Activated naive CD8-positive, alpha-beta T cell treated with anti-CD3 and anti-CD28 coated beads, Interleukin-2, amount 50 U/mL, for 16 hours (primary cell): ENCODE measurements at places on chromosomes 2 and 18.

GRCh38 chr2:20424300-20425290, 22.3 kb upstream of the RHOB start:
- no peak for DNase-seq

- no peak for DNase-seq
Measured at GRCh38 chr2:152336854-152337510, 2.0 kb downstream of the FMNL2 start.

- DNase-seq: no peak
Measured at GRCh38 chr2:175275539-175275938, 94.0 kb upstream of the ATP5MC3 start.

GRCh38 chr2:112163541-112163981, 25.4 kb downstream of the FBLN7 start:
- no peak for DNase-seq

GRCh38 chr18:34122724-34123334, 101.9 kb downstream of the NOL4 start:
- DNase-seq: no peak

- DNase-seq: no peak
Measured at GRCh38 chr2:147491506-147491905, 353.3 kb upstream of the ACVR2A start.

DNA sequence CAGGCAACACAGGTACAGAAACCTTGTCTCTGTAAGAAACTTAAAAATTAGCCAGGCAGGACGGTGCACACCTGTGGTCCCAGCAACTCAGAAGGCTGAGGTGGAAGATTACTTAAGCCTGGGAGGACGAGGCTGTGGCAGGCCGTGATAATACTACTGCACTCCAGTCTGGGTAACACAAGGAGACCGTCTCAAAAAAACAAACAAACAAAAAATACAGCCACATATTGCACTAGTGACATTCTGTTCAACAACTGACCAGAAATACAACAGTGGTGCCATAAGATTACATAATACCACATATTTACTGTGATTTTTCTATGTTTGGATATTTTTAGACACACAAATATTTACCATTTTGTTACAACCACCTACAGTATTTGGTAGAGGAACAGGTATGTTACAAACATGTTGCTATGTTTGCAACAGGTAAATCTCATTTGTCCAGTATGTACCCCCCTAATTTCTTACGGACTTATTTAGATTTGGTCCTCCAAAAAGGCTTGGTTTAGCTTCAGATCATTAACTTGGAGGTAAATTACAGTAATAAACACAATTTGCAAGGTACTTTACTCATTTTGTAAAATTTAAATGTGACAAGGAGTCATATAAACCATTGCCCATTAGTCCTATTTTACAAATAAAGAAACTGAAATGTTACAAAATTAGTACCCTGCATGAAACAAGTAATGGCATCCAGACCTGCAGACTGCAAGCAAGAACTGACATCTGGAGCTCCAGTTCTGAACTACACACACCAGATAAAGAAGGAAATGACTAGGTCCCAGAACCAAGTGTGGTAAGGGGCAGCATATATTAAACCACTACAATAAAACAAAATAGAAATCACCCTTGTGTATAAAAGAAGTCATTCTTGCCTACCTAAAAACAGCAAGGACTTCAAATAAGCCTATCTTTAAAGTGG, 36.8 kb downstream of the TRIP12 start:
- no peak for DNase-seq

DNA sequence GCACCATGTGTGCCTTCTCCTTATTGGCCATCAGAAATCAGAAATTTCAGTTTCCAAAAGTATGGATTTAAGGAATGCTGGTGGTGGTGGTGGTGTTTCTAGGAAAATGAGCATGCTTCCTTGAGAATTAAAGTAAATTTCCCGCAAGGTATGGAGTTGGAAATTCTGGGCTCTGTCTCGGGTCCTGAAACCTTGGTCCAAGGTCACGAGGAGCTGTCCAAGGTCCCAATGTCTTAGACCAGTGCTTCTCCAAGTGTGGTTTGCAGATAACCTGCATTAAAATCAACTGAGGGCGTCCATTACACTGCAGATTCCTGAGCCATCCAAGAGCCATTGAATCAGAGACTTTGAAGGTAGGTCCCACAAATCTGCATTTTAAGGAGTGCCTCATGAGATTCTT, 210.9 kb upstream of the PKDCC start:
- no peak for DNase-seq

DNA sequence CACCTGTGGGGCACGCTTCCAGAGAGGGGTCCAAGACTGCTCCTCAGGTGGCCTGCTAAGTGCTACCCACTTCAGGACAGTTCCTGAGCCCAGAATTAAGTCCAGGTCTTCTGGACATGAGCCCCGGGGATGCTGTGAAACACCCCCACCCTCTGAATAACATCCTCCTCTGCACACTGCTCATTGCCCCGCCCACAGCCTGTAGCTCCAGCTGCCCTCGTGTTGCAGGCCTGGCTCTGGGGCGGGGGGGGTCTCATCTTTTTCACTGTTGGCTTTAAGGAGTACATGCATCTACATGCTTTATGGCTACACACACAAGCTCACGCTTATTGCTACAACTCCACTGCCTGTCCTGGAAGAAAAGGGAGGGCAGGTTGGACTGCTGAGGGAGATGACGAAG, 92.8 kb downstream of the PTGR3 start:
- no peak for DNase-seq

- no peak for DNase-seq
Measured at GRCh38 chr2:15557887-15558311, 3.2 kb downstream of the NBAS start.

GRCh38 chr2:17309741-17310339, 208.4 kb downstream of the RAD51AP2 start:
- DNase-seq: no peak

DNA sequence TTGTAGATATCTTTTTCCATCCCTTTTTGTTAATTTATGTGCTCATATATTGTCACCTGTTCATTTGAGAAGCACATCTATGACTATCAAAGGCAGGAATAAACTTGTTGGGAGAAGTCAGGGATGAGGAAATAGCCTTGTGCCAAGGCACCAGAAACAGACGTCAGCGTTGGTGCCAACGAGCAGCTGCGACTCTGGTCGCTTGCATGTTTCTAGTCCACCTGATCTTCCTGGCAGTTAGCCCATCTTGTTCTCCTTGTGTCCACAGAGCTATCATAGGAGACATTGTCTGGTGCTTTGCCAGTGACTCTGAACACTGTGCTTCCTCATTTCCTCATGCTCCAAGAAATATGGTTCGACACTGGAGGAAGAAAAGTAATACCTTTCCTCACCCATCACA, 374.4 kb downstream of the PTPRM start:
- no peak for DNase-seq

- no peak for DNase-seq
Measured at GRCh38 chr2:138452324-138452723, 49.2 kb upstream of the SPOPL start.

DNA sequence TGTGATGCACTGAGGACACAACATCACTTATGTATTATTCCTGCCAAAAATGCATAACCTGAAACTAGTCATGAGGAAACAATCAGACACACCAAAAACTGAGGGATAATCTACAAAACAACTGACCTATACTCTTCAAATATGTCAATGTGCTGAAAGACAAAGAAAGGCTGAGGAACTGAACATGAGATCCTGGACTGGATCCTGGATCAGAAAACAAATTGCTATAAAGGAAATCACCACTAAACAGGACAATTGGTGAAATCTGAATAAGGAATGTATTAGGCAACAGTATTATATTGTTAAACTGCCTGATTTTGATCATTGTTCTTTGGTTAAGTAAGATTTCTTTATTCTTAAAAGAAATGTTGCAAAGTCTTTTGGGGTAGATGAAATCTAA, 28.8 kb downstream of the CUL3 start:
- DNase-seq: no peak

DNA sequence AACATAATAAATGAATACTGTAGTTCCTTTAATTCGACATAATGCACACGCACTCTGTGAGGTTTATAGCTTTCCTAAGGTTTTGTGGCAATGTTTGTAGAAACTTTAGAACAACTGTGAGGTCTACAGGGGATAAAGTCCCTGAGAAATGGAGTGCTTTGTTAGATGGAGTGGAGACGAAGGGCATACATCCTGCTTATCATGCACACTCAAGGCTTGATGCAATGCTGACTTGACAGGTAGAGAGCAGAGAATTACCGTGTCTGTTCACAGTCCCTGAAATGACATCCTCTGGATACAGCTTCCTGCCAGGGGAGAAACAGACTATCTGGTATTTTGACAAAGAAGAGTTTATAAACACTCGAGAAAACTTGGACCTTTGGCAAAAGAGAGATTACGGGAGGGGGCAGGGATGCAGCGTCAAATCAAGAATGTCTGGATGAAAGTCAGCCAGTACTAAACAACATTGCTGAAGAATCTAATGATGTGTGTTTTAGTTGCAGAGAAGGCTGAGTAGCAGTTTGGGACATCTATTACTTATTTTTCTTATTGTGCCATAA, 766.9 kb upstream of the ZEB2 start:
- DNase-seq: no peak

DNA sequence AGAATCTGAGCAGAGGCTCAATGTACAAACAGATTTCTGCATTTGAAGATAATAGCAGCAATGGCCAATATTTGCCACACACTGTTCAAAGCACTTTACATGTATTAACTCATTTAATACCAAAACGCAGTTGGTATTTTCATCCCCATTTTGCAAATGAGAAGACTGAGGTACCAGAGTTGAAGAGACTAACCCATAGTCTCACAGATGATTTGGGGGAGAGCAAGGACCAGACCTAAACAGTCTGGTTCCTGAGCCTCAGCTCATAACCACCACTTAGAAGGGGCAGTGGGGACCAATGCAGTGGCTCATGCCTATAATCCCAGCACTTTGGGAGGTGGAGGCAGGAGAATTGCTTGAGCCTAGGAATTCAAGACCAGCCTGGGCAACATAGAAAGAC, 18.1 kb upstream of the AGFG1 start:
- DNase-seq: no peak

DNA sequence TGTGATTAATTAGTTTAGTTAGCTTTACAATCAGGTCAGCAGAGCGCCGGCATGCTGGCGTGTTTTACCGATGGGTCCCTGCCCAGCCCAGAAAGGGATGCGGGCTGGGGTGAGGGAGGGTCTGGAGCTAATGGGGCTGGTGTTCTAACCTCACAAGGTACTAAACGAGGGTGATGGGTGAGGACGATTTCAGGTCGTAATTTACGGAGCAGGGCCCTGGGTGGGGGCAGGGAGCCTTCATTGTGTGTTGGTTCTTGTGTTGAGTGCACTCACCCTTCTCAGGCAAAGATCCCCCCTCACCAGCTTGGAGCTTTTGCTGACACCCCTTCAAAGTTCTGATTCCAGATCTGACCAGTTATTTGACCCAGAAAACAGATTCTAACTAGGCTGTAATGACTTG, 39.5 kb downstream of the PTGR3 start:
- DNase-seq: no peak

GRCh38 chr18:44624052-44624451, 56.6 kb upstream of the SETBP1 start:
- no peak for DNase-seq

DNA sequence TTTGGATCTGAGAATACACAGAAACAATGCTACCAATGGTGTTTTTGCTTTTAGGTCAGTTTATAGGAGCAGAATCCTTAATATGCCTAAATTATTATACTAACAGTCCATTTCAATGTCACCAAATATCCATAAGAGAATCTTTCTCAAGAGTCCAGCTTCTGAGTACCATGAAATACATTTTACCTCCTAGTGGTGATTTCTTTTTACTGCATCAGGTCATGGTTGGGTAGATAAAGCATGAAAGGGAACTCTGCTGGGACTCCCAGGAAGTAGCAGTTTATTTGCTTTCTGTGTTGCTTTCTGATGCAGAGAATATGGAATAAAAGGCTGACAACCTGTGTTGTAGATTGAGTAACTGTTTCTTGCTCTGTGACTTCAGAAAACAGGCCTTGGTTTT, 115.6 kb downstream of the PPP1R1C start:
- no peak for DNase-seq

- DNase-seq: no peak
Measured at GRCh38 chr2:158889135-158889853, 79.1 kb upstream of the TANC1 start.

- DNase-seq: no peak
Measured at GRCh38 chr18:55102501-55102900, 143.2 kb upstream of the CCDC68 start.

DNA sequence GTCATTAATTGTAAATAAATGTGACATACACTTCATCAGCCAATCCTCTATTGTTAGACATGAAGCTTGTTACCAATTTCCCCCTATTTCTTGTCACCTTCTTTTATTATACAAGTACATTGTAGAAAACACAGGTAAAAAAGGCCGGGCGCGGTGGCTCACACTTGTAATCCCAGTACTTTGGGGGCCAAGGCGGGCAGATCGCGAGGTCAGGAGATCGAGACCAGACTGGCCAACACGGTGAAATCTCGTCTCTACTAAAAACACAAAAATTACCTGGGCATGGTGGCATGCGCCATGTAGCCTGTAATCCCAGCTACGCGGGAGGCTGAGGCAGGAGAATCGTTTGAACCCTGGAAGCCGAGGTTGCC, 42.7 kb upstream of the UBE2F start:
- DNase-seq: no peak

DNA sequence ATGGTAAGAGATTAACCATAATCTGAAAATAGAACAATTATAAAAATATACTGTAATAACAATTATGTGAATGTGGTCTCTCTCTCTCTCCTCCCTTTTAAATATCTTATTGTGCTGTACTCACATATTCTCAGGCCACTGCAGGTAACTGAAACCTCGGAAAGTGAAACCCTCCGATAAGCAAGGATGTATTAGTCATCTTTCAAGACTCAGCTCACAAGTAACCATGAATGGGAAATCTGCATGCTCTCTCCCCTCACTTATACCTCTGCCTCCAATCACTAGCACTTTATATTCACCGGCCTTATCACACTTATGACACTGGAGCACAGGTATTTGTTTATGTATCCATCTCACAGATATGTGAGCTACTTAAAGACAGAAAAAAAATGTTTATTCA, 139.7 kb downstream of the LRP2 start:
- DNase-seq: no peak
